ENCODE measurements at places on chromosomes 4 and X.

DNA sequence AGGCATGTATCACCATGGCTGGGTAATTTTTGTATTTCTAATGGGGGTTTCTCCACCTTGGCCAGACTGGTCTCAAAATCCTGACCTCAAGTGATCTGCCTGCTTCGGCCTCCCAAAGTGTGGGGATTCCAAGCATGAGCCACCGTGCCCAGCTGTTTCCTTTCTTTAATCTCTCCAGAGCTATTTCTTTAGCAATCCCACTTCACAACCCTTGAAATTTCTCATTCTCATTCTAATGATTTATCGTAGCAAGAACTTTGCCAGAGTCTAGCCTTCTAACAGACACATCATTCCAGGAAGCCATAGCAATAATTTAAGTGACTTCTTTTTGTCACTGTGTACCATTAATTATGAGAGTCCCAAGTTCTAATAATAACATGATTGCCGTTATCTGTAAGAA lies 68.6 kb downstream of the RXFP1 start:
- no peaks in the 10 kb centered on the region for H3K36me3 ChIP-seq
- H3K27ac ChIP-seq = no peak overlapping the region
- DNase-seq = no peak
- H3K27me3 ChIP-seq = peaks cover 6% of the 10 kb centered on the region
- no peaks in the 10 kb centered on the region for H3K4me1 ChIP-seq

DNA sequence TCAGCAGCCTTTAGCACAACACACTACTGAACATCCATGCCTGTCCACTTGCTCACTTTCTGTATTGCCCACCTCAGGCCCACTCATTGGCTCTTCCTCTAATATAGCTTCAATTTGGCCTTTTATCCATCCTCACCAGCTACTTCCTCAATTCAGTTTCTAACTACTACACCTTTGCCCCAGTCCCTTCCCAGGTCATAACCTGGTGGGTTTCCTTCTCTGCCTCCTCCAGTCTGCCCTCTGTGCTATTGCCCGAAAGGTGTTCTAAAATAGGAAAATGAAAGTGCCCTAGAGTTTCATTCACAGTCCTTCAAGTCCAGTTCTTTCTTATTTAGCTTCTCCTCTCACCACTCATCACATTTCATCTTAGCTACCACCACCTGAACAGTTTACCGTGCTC lies 23.1 kb downstream of the MOSPD2 start:
- H3K27ac ChIP-seq = no peak overlapping the region
- no peaks in the 10 kb centered on the region for H3K27me3 ChIP-seq
- H3K36me3 ChIP-seq = peaks cover 13% of the 10 kb centered on the region
- DNase-seq = no peak

DNA sequence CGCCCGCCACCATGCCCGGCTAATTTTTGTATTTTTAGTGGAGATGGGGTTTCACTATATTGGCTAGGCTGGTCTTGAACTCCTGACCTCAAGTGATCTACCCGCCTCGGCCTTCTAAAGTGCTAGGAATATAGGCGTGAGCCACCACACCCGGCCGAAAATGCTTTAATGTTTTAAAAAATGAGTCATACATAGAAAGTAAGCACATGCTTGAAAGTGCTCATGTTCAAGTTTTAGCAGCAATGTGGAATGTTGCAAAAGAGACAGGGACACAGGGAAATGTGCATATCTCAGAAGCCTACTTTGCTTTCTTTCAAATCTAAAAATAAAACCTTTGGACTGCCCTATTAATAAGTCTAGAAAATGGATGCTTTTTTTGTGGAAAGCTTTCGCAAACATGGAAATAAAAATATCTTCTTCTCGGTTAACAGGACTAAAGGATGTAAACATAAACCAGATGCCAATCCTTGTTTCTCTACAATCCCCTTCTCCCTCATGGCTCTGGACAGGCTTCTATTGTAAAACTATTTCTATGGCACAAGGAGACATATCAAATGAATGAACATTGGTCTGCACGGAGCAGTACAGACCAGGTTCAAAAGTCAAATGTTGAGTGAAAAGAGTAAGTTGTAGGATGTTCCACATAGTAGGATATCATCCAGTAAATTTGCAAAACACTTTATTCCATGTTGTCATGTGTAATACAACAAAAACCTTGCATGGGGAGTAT lies 15.0 kb downstream of the MECP2 start:
- H3K4me3 ChIP-seq = no peak overlapping the region
- H3K27me3 ChIP-seq = no peaks in the 10 kb centered on the region
- H3K36me3 ChIP-seq = peaks cover 11% of the 10 kb centered on the region

DNA sequence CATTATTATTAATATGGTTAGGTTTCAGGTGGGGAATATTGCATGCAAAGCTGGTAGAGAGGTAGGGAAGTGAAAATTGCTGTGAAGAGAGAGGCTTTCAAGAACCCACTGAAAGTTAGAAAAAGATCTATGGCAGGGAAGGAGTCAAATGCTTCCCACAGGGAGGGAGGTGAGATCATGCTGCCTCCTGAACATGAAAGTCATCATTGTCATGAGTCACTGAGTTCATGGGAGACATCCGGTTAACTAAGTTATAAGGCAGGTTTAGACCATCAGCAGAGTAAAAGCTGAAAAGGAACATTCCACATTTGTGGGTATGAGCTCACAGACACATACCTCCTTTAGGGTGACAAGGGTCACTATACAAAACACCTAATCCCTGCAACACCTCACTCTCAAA lies 16.2 kb downstream of the GATB start:
- no peaks in the 10 kb centered on the region for H3K27me3 ChIP-seq
- H3K4me3 ChIP-seq = no peak overlapping the region
- no peak for DNase-seq
- H3K36me3 ChIP-seq = peaks cover 24% of the 10 kb centered on the region
- H3K27ac ChIP-seq = no peak overlapping the region
- H3K4me1 ChIP-seq = peaks cover 4% of the 10 kb centered on the region

DNA sequence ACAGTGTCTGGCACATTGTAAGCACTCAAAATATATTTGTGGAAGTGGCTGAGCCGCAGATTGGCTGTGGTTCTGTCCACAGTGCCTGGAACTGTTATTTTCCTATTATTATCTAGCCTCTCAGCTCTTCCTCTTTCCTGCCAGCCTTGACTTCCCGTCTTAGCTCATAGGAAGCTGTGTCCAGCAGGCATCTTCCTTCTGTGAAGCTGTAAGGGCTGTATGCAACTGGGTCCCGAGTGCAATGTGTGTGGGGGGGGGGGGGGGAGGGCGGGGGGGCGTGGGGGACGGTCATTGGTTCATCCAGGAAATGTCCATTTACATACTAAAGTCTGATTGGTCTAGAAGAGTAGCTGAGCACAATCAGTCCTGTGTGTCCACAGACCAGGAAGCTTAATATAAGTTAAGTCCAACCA lies 210.7 kb downstream of the PDGFRA start:
- no peak for DNase-seq
- H3K27me3 ChIP-seq = peaks cover 8% of the 10 kb centered on the region
- no peak overlapping the region for H3K4me3 ChIP-seq
- H3K36me3 ChIP-seq = no peaks in the 10 kb centered on the region
- no peaks in the 10 kb centered on the region for H3K4me1 ChIP-seq

DNA sequence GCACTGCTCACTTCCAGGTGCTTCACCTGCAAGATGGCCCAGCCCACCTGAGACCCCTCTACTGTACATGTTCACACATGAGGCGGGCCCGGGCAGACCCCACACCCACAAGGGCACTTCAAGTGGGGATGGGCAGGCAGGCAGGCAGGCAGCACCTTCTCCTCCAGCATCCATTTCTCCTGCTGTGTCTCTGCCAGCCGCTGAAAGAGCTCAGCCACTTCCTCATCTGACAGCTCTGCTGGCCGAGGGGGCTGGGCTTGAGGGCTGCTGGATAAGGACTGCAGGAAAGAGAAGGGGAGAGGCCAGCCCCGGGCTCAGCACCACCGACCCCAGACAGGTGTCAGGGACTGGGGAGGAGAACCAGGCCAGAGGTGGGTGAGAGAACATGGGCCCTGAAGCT lies 4.4 kb upstream of the KCND1 start:
- H3K4me3 ChIP-seq = no peak overlapping the region
- no peak for DNase-seq
- no peaks in the 10 kb centered on the region for H3K27me3 ChIP-seq
- peaks cover 19% of the 10 kb centered on the region for H3K4me1 ChIP-seq
- H3K36me3 ChIP-seq = peaks cover 29% of the 10 kb centered on the region

DNA sequence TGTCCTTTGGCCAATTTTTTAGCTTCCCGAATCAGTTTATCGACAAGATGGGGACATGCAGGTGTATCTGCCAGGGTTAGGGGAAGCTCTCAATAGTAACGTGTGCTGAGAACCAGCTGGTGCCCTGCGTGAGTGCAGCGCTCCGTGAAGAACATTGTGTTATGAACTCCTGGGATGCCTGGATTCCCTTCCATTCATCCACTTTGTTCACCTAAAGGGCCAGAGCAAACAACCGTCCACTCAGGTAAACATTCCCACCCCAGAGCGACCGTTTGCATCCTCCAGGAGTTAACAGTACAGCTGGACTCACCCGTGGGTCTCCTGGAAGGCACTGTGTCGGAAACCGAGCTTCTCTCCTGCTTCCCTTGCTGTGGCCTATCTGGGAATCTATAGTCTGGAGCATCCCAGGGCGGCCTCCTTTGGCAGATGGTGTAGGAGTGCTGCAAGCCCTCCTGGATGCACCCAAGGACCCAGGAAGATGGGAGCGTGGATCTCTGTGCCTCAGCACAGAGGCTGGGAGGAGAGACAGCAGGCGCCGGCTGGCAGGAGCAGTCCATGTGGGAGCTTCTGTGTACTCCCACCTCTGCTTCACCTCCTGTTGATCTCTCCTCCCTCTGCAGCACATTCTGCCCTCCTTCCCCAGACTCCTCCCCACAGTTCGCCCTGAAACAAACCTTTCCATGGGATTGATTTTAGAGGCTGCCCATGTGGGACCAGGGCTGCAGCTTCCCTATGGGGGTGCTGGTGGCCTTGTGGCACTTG lies 62.7 kb downstream of the SHROOM2 start:
- DNase-seq = no peak
- no peaks in the 10 kb centered on the region for H3K4me1 ChIP-seq
- H3K27me3 ChIP-seq = peaks cover 4% of the 10 kb centered on the region
- H3K27ac ChIP-seq = no peak overlapping the region
- no peaks in the 10 kb centered on the region for H3K36me3 ChIP-seq

DNA sequence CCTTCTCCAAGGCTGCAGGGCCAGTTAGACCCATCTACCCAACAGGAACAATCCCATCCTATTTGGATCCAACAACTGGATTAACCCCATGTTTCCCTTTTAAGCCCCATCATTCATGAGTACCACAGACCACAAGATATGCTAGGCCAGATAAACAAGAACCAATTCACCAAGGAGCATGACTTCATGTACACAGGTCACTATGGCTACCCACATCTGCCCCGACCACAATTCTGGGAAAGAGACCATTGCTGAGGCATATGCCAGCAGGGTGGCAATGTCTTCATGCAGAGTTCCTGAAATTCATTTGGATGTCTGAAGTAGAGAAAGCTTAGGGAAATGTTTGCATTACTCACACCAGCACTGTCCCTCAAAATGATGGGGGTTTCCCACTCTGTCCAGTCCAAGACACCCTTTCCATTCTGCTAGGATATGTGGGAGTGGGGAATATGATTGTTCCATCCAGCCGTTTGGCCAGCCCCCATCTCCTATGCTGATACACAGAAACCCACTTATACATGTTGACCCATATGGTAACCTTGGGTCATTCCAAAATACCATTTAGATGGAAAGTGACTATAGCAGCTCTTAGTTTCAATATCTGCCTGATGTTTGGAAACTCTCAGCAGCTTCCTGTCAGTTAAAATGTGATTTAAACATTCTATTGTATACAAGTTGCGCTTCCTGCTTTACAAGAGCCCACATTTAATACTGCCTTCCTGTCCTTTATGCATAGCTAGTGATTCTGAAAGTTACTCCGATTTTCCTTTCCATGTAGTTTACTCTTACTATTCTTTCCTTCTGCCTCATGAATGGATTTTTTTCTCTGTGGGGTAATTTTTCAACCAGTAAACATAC lies 129.0 kb downstream of the AMMECR1 start:
- H3K4me3 ChIP-seq = no peak overlapping the region
- no peaks in the 10 kb centered on the region for H3K27me3 ChIP-seq
- H3K4me1 ChIP-seq = peaks cover 11% of the 10 kb centered on the region
- peaks cover 16% of the 10 kb centered on the region for H3K36me3 ChIP-seq
- DNase-seq = no peak
- H3K27ac ChIP-seq = peak overlapping the region; percentile 9

DNA sequence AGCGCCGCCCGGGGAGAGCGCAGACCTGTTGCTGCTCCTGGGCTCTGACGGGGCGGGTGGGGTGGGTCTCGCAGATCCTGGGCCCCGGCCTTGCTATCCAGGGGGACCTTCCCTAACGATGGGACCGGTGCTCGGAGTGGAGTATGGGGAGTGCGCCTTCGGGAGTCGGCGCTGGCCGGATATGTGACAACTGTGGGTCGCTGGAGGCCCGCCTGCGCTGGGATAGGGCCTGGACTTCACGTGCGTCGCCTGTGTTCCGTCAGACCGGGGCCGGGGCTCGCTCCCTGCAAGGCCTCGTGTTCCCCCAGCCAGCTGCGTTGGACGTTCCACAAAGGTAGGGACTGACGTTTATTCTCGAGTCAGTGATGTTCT lies 1.3 kb downstream of the TBL1X start:
- no peaks in the 10 kb centered on the region for H3K27me3 ChIP-seq
- peak overlapping the region; percentile 14 for H3K27ac ChIP-seq
- no peak for DNase-seq
- H3K4me1 ChIP-seq = peaks cover 20% of the 10 kb centered on the region

DNA sequence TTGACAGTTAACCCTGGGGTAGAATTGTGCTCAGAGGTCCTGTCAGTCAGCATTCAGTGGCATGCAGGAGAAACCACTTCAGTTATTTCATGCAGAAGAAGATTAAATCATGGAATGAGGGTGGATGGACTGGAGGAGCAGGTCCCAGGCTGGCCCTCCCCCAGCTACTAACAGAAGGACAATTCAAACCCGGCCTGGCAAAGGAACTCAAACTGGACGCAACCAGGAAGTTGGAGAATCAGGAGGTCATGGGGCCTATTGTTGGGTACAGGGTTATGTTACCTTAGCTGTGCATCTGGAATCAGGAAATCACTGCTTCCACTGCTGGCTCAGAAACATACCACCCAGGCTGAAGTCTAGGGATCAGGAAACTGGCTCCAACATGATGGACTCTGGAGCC lies 121.4 kb downstream of the GPAT3 start:
- H3K27ac ChIP-seq = no peak overlapping the region
- peaks cover 6% of the 10 kb centered on the region for H3K27me3 ChIP-seq
- no peak overlapping the region for H3K4me3 ChIP-seq
- no peak for DNase-seq

- no peaks in the 10 kb centered on the region for H3K36me3 ChIP-seq
- no peak overlapping the region for H3K4me3 ChIP-seq
- H3K4me1 ChIP-seq = no peaks in the 10 kb centered on the region
Observed at GRCh38 chr4:21410372-21410771, 538.2 kb downstream of the KCNIP4 start.

DNA sequence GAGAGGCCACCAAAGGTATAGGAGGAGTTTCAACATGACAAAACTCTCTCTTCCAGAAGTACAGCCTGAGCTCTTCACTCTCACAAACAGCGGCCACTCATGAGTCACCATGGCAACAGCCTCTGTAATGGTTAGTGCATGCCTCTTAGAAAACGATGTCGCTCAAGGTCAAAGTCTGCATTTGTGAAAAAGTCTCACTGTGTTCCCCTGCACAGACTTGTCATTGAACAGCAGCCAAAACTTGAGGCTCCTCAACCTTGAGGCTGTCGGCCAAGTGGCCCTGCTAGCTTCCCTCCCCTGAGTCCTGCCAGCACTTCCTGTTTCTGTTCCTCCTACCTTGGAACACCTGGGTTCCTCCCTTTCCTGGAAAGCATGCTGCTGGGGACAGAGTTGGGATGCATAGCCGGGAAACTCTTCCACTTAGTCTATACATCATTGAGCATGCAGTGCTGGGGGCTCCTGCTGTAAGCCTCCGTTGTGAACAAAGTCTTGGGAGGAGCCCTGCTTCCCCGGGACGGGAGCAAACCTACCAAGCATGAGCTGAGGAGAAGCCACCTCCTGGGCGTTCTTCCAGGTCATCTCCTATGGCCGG lies 66.6 kb downstream of the ING2 start:
- H3K4me1 ChIP-seq = peaks cover 3% of the 10 kb centered on the region
- H3K36me3 ChIP-seq = no peaks in the 10 kb centered on the region
- peaks cover 6% of the 10 kb centered on the region for H3K27me3 ChIP-seq
- no peak for DNase-seq
- no peak overlapping the region for H3K27ac ChIP-seq
